CD8-positive, alpha-beta memory T cell (primary cell): ENCODE measurements at places on chromosomes 6 and 20. TPM values are rescaled to one million over a fixed set of nuclear protein-coding genes. Genes with fewer than 3 reads are reported as not detected.

- no peaks in the 10 kb centered on the region for H3K4me1 ChIP-seq
- DNase-seq: no peak
- H3K27me3 ChIP-seq: no peaks in the 10 kb centered on the region
- H3K27ac ChIP-seq: no peak overlapping the region
- H3K4me3 ChIP-seq: no peak overlapping the region
Observed at GRCh38 chr20:3492669-3493068, 21.9 kb downstream of the ATRN start.

DNA sequence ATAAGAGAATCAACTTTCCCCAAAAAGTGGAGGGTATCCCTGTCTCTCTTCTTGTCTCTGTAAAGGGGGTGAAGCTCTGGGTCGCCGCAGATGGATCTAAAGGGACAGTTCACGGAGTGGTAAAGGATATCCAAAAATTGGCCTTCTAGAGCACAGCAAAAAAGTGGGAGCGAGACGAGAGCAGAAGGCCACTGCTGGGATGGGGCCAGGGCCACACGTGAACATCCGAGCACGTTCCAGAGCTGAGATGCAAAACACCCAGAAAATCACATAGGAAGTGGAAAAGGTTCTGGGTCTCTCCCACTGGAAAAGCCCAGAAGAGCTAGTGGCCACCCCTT is 837 bp downstream of the TRAM2 start:
- DNase-seq: no peak
- H3K4me3 ChIP-seq: peak overlapping the region; percentile 82
- H3K27ac ChIP-seq: peak overlapping the region; percentile 48
- H3K36me3 ChIP-seq: no peaks in the 10 kb centered on the region
- H3K4me1 ChIP-seq: peaks cover 45% of the 10 kb centered on the region
- no peaks in the 10 kb centered on the region for H3K27me3 ChIP-seq

- no peaks in the 10 kb centered on the region for H3K36me3 ChIP-seq
- H3K27ac ChIP-seq: no peak overlapping the region
- H3K4me3 ChIP-seq: no peak overlapping the region
- DNase-seq: no peak
Observed at GRCh38 chr6:133512410-133513016, 271.4 kb downstream of the EYA4 start.

- no peaks in the 10 kb centered on the region for H3K27me3 ChIP-seq
- H3K27ac ChIP-seq: no peak within 1 kb of the TSS
- no peaks in the 10 kb centered on the region for H3K4me1 ChIP-seq
- DNase-seq: no peak
Observed at GRCh38 chr6:41747256-41748101, at the start of gene PGC. Gene PGC, minus strand, starts transcription at chr6:41747397. Its CDS starts 63 bp downstream, at chr6:41747334.

DNA sequence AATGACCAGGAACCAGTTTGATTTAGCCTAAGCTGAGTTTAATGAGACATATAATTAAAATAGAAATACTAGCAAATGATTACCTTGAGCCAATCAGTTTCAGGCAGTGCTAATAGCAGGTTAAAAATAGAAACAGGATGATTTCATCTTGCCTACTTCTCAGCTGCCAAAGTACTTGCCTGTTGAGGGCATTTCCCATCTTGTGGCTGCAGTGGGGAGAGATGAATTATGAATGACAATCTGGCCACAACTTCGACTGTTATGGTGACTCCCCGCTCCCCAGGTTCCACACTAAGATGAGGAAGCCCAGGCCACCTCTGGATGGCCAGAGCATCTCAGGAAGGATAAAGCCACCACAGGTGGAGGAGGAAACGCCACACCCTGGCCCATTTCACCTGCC is 31.3 kb downstream of the MBOAT1 start:
- DNase-seq: no peak
- no peak overlapping the region for H3K27ac ChIP-seq
- H3K4me1 ChIP-seq: no peaks in the 10 kb centered on the region
- no peaks in the 10 kb centered on the region for H3K36me3 ChIP-seq
- no peaks in the 10 kb centered on the region for H3K27me3 ChIP-seq

DNA sequence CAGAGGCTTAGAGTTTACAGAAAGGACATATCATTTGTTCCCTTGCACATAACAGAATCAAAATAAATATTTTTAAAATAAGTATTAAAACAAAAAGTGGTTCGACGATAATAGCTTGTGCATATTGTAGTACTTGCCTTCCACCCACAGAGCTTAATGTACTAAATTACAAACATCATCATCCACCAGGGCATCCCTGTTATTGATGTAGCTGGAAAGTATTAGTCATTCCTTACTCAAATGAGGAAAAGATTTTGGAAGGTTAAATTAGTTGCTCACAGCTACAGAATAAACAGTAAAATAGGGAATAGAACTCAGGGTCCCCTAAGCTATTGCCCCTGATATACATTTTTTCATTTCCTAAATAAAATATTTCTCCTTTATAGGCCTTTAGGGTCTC is 150.3 kb downstream of the PTPRK start:
- H3K4me1 ChIP-seq: no peaks in the 10 kb centered on the region
- no peak overlapping the region for H3K4me3 ChIP-seq
- H3K27ac ChIP-seq: no peak overlapping the region
- H3K36me3 ChIP-seq: no peaks in the 10 kb centered on the region
- H3K27me3 ChIP-seq: no peaks in the 10 kb centered on the region

DNA sequence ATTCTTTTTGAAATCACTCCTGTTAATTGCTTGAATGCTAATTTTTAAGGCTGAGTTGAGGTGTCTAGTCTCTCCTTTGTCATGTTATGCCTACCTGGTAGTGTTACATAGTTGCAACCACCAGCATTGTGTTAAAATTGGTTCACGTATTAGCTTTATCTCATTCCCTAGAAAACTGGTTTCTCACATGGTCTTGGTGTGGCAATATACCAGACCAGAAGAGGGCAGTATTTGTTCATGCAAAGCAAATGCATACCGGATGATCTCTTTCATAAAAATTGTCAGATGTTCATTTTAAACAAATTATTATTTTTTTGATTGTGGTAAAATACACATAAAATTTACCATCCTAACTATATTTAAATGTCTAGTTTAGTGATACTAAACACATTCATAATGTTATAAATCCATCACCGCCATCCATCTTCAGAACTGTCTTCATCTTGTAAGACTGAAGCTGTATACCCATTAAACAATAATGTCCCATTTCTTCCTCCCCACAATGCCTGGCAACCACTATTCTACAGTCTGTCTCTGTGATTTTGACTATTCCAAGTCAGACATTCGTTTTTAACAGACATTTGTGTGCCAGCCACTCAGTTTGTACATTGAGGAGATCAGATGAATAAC is 92.8 kb downstream of the ATRN start:
- H3K27me3 ChIP-seq: no peaks in the 10 kb centered on the region
- DNase-seq: peak; percentile 8
- no peaks in the 10 kb centered on the region for H3K4me1 ChIP-seq
- no peaks in the 10 kb centered on the region for H3K36me3 ChIP-seq
- no peak overlapping the region for H3K4me3 ChIP-seq

- DNase-seq: no peak
- no peaks in the 10 kb centered on the region for H3K4me1 ChIP-seq
- no peak overlapping the region for H3K27ac ChIP-seq
- no peaks in the 10 kb centered on the region for H3K27me3 ChIP-seq
Observed at GRCh38 chr6:68559070-68559469, 76.0 kb upstream of the ADGRB3 start.

- H3K27me3 ChIP-seq: no peaks in the 10 kb centered on the region
- no peak overlapping the region for H3K27ac ChIP-seq
- no peak overlapping the region for H3K4me3 ChIP-seq
- H3K36me3 ChIP-seq: no peaks in the 10 kb centered on the region
- no peak for DNase-seq
Observed at GRCh38 chr20:34001378-34001777, 7.7 kb downstream of the RALY start.

- H3K4me3 ChIP-seq: peak overlapping the region; percentile 40
- H3K4me1 ChIP-seq: peaks cover 11% of the 10 kb centered on the region
- H3K36me3 ChIP-seq: no peaks in the 10 kb centered on the region
- H3K27me3 ChIP-seq: peaks cover 25% of the 10 kb centered on the region
Observed at GRCh38 chr20:32018269-32019155, 8.3 kb downstream of the CCM2L start.

GRCh38 chr20:62030834-62031434 is 34.7 kb downstream of the TAF4 start:
- no peaks in the 10 kb centered on the region for H3K27me3 ChIP-seq
- H3K36me3 ChIP-seq: no peaks in the 10 kb centered on the region
- H3K27ac ChIP-seq: no peak overlapping the region

GRCh38 chr20:14986026-14986655 is 648.7 kb upstream of the FLRT3 start:
- no peak for DNase-seq
- no peak overlapping the region for H3K27ac ChIP-seq
- no peaks in the 10 kb centered on the region for H3K36me3 ChIP-seq
- H3K27me3 ChIP-seq: no peaks in the 10 kb centered on the region

- no peak overlapping the region for H3K27ac ChIP-seq
- H3K4me3 ChIP-seq: no peak overlapping the region
- no peaks in the 10 kb centered on the region for H3K36me3 ChIP-seq
- no peaks in the 10 kb centered on the region for H3K27me3 ChIP-seq
- no peaks in the 10 kb centered on the region for H3K4me1 ChIP-seq
Observed at GRCh38 chr6:43695215-43695966, 7.8 kb upstream of the MRPS18A start.

Gene DLK2
- 1.9 TPM for total RNA-seq

Gene ACTL10
- total RNA-seq: 3.8 TPM

Gene MAS1
- not detected for total RNA-seq

Gene TREM1
- total RNA-seq: not detected

Gene TGM3
- not detected for total RNA-seq

Gene GPSM3
- total RNA-seq: 82.0 TPM
